ENCODE measurements at places on chromosomes 1 and 21.
A peak's percentile ranks its signal among the peaks of the same experiment; 100 is the strongest.

DNA sequence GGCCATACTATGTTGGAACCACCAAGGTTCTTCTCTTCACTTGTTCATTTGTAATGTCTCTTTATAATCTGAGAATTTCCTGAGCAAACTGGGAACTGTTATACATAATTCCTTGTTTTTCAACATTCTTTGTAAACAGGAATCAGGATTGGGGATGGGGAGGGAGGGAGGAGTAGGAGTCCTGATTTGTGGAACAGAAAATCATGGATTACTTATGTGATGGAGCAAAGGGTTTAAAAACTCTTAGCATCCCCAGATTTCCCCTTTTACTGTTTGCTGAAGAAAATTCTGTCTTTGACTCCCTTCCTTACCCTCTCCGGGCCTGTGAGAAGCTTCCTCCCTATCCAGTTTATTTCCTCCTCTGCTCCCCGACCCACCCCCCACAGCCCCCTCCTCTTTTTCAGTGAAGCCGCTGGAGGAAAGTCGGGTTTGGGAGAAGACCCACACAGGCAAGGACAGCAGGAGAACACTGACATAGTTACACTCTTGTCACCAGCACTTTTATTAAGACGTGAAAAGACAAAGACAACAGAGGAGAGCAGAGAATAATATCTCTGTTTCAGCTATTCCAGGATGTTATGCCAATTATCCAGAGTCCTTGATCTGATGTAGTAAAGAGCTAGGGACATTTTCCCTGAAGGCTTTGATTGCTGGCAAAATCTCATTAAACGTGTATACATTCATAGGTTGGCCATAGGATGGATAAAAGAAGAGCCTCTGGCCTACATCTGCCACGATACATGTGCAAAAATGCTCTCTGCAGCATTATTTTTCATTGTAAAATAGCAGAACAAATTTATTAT, 4.6 kb upstream of the NBPF1 start:
- DNase-seq: no peak

DNA sequence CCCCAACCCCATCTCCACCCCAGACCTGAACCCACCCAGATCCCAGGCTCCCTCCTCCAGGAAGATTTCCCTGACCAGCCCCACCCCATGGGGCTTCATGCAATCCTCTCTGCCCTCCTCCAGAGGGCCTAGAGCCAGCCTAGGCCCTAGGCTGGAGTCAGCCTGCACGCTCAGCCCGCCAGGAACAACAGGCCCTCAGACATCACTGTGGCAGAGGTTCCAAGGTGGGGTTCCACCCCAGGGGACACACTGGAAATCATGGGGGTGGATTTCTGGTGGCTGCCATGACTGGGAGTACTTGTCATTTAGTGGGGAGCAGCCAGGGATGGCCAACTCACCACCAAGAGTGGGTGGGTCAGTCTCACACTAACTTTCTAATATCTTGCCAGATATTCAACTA, 122.0 kb downstream of the GLIS1 start:
- no peak for DNase-seq

GRCh38 chr1:54287801-54288211, 87.8 kb downstream of the MRPL37 start:
- no peak for DNase-seq

GRCh38 chr1:110873856-110874255, 908 bp downstream of the CD53 start:
- no peak for DNase-seq

GRCh38 chr1:201042779-201043461, 19.4 kb upstream of the KIF21B start:
- DNase-seq: peak; percentile 9

- no peak for DNase-seq
Measured at GRCh38 chr1:16026723-16027484, 5.1 kb downstream of the CLCNKA start.

GRCh38 chr1:160025314-160025713, 6.5 kb downstream of the PIGM start:
- no peak for DNase-seq

GRCh38 chr1:70146488-70146887, 58.9 kb downstream of the LRRC40 start:
- DNase-seq: no peak

- DNase-seq: no peak
Measured at GRCh38 chr1:119260506-119260905, 108.1 kb upstream of the HAO2 start.

GRCh38 chr1:246176126-246177024, 330.7 kb downstream of the SMYD3 start:
- no peak for DNase-seq

GRCh38 chr21:30478004-30478403, 2.2 kb downstream of the KRTAP19-1 start:
- no peak for DNase-seq

DNA sequence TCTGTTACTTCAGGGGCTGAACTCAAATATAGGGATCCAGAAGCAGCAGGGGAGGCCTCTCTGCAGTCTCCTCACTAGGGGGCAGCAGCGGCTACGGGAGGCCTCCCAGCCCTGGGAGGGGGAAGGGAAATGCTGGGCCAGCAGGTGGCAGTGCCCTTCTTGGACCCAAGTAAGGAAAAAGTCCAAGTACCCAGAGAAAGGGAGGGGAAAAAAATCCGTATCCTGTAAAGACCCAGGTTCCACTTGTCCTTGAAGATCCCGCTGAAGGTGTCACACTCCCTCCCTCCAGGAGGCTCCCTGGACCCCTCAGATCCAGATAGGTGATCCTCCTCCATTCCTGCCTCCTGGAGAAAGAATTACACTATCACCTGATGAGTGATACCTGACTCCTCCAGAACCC, 14.1 kb upstream of the NUAK2 start:
- no peak for DNase-seq

All from esophagus squamous epithelium (tissue), 5 donors.